ENCODE measurements at places on chromosomes 2 and 18. TPM values are rescaled to one million over a fixed set of nuclear protein-coding genes. Genes with fewer than 3 reads are reported as not detected.

The SIX3 gene
- not detected for polyA plus RNA-seq

DNA sequence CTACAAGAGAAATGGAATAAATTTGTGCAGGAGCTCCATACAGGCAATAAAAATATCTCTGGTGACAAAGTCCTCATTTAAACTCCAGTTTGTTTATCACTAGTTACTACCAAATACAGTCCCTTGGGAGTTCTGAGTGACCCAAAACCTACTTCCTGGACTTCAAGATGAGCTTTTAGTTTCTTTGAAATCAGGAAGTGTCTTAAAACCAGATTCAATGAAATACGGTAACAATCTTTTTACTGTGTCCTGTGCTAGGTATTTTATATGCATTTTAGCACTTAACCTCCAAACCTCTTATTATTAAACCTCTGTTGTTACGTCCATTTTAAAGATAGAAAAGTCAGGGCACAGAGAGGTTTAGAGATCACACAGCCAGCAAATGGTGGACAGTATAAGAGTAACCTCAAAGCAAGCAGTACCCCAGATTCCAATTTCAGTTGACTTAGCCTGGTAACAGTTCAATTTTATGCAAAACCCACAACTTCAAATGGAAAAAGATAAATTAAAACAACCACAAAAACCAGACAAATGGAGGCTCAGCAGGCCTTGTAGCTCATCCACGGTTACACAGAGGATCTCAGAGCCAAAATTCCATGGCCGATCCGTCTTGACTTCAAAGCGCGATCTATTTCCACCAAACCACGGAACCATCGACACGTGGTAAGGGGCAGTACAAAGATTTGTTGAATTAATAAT lies 1.3 kb upstream of the KCMF1 start:
- DNase-seq, result no peak

DNA sequence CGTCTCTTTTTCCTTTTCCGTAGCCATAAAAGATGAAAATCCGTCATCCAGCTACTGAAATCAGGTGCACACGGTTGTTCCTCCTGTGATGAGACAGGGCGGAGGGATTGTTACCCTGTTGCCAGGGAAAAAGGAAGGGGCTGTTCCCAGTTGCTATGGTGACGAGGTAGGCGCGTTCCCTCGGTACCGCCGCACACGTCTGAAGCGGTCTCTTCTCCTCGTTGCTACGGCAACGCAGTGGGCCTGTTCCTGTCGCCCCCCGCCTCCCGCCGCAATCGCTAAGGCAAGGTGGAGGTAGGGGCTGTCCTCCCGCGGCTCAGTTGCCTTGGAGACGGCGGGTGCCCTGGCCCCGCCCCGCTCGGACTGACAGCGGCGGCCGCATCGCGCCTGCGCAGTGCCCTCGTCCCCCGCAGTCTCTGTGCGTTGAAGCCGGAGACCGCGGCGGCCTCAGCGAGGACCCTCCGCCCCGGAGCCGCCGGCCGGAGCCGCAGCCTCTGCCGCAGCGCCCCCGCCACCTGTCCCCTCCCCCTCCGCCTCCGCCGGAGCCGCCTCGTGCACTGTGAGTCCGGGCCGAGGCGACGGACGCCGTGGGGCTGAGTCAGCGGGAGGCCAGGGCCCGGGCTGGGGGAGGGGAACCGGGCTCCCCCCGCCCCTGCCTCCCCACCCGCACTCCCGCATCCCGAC lies at the start of gene MAPRE3:
Gene MAPRE3, plus strand, starts transcription at position 394 of the 684 bp plus-strand sequence. CDS start 51,582 bp downstream, outside the sequence.
- peak; percentile 72 for DNase-seq

DNA sequence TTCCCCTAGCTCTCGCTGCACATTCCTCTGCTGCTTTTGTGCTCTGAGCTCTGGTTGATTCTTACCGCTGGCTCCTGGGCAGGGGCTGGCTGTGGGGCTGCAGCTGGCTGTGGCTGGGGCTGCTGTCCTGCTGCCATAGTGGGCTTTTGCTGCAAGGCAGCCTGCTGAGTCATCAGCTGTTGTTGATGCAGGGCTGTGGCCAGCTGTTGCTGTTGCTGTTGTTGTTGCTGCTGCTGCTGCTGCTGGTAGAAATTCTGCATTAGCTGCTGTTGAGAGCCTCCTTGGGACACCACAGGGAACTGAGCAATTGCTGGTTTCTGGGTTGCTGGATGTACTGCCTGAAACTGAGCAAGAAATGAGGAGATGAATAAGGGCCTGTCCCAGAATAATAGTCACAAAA lies 77.2 kb upstream of the NFU1 start:
- no peak for DNase-seq

- peak; percentile 7 for DNase-seq
Observed at GRCh38 chr18:44343570-44343969, 337.1 kb upstream of the SETBP1 start.

- no peak for DNase-seq
Observed at GRCh38 chr2:217948351-217948791, 54.4 kb downstream of the TNS1 start.

GRCh38 chr2:196307775-196308305 lies 136.5 kb upstream of the STK17B start:
- DNase-seq, result no peak

The IMPACT gene
- polyA plus RNA-seq, result 46.3 TPM

The TTN gene
- 423 TPM for polyA plus RNA-seq

DNA sequence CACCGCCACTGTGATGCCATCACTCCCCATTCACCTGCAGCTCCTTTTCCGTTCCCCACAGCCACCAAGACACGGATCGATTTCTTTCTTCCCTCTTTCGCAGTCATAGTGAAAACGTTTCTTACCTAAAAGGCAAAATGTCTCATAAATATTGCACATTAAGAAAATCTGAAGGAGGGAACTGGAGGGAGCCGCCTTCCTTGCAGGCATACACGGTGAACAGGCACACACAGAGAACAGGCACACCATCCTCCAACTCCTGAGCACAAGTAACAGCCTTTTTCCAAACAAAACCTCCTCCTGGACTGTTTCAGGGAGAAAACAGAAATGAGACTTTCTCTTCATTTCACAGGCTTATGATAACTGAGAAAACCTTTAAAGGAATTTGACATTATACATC lies 17.0 kb downstream of the MRPS5 start:
- DNase-seq, result no peak

GRCh38 chr2:70767699-70768589 lies at the start of gene ADD2:
TSS of gene ADD2 (minus strand) at chr2:70768200. CDS start at chr2:70706408, 61,792 bp downstream.
- peak; percentile 39 for DNase-seq

- DNase-seq, result no peak
Observed at GRCh38 chr2:393711-394696, 106.1 kb upstream of the ALKAL2 start.

- DNase-seq, result peak; percentile 60
Observed at GRCh38 chr2:173589604-173590275, 235.1 kb downstream of the CDCA7 start.

DNA sequence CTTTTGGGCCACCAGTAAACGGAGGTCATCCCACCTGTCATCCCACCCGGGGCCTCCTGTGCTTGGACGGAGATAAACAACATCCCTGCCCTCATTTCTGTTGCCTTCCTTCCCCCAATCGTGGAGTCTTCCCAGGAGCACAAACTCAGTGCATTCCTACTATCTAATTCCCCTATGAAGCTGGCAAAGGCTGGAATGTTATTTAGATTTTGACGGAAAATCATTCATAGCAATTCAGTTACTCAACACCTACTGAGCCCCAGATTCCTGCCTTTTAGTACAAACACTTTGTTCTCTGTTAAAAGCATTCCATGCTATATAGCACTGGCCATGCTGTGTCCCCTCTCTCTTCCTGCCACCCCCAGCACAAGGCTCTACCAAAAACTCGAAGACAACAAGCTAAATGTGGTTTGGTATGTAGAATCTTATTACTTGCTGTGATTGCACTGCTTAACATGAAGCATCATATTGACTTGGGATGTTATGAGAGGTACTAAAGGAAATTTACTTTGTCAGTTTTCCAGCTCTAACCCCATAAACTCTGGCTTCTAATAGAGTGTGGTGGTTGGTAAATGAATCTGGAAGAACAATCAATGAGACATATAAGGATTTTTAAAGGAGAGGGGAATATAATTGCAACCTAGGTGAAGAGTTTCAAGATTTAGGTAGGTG lies 32.3 kb upstream of the IMPA2 start:
- no peak for DNase-seq

DNA sequence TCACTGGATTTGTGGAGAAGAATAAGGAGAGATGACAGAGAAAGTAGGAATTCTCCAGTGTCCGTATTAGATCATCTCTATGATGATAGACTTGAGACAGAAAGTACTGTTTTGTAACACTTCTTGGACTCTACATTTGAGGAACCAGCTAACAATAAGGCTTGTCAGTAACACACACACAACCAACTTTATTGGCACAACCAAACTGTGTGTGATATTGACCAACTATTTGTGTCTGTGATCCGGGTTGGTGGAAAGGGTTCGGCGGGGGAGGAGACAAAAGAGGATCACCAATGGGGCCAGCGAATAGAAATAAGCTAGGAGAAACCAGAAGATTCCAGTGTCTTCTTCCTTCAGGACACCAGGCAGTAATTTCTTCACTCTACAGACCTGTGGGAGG lies 79.8 kb downstream of the MARCHF4 start:
- DNase-seq, result no peak

The DDX18 gene
- polyA plus RNA-seq, result 59.6 TPM

DNA sequence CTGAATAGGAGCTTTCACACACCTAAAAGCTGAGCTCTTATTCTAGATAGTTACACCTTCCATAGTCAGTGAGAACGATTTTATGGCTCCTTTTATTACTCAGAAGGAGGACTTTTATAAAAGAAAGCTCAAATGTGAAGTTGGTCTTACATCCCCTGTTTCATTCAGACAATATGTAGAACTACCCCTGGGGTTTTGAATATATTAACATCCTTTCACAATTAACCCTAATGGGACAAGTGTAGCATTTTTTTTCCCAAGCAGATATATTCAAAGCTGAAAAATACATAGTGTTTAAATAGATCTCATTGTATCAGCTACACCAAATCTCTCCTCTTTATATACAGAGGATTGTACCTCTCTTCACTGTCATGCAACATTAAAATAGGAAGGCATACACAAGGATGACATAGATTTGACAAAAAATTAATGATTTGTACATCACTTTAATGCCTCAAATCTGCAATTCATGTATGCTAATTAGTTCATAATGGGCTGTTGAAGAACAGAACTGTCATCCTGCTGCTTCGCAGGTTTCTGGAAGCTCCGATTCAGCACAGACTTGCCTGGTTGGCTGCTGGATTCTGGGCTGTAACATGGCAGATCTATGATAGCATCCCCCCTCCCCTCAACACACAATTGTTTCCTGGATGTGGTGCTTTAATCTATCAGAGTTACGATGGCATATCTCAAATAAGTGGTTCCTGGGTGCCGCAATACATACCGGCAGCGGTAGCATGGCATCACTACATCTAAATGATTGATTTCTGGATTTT lies 129.7 kb upstream of the PARD3B start:
- no peak for DNase-seq

The ZSCAN30 gene
- polyA plus RNA-seq, result 17.7 TPM

The RPL31 gene
- polyA plus RNA-seq, result 3,387 TPM

DNA sequence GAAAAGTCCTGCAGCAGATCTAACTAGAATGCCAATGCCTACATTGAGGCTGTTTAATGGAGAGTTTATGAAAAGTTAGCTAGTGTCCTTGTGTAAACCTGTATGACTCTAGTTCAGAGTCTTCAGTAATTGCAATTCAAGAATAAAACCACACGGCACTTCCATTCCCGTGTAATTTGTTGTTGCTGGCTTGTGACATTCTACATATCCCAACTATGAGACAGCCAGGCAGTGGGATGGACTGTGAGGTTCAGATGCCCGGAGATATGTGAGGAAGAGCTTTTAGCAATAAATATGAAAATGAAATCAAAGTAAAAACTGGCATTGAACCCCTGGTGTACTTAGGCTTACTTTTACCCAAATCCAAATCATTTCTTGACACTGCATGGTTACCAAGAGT lies 263.4 kb downstream of the NEDD4L start:
- DNase-seq, result no peak

The CFC1 gene
- not detected for polyA plus RNA-seq

DNA sequence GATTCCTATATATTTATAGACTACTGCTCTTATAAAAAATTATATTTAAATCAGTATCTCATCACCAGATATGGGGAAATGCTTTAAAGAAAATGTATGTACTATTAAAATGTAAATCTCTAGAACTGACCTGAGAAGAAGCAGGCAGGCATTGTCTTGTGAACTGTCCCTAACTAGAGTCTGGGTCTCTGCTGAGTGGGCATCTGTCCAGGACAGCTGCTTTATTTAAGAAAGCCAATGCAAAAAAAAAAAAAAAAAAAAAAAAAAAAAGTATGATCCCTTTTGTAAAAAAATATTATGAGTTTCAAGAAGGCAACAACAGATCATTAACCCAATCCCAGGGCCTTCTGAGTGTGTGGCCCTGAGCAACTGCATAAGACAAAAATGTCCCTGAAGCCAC lies 66.0 kb downstream of the PAX3 start:
- no peak for DNase-seq

GRCh38 chr2:46048693-46049092 lies 248.5 kb upstream of the EPAS1 start:
- DNase-seq, result no peak

DNA sequence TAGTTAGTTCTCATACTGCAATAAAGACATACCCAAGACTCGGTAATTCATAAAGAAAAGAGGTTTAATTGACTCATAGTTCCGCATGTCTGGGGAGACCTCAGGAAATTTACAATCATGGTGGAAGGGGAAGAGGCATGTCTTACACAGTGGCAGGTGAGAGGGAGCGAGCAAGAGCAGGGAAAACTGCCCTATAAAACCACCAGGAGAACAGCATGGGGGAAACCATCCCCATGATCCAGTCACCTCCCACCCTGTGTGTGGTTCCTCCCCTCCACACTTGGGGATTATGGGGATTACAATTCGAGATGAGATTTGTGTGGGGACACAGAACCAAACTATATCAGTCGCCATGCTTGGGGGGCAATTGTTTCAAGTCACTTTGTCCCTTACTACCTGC lies 1.1 kb upstream of the SSB start:
- DNase-seq, result no peak

All from muscle of arm (tissue), 14 donors.